ENCODE measurements at places on chromosomes 4 and X.

DNA sequence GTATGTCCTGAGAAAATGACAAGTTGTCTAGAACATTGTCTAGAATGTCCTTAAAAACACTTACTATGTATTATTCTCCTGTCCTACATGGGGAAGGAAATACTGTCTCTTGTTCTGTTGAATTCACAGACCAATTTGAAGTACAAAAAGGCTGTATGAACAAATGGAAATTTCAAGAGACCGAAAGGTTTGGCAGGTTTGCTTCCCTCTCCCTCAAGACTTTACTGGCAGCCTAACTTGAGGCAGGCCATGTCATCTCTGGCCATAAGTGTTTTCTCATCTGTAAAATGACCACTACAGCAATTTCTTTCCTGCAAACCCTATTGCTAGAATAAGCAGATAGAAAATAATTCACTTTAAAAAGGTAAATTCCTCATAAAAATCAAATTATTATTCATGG is 191.2 kb upstream of the BMP3 start:
- DNase-seq, result no peak

- peak; percentile 51 for DNase-seq
Measured at GRCh38 chr4:73257234-73257633, 1.4 kb downstream of the ANKRD17 start.

GRCh38 chrX:79573760-79574159 is 206.6 kb upstream of the ITM2A start:
- no peak for DNase-seq

- no peak for DNase-seq
Measured at GRCh38 chrX:121782976-121783375, 735.6 kb downstream of the GLUD2 start.

GRCh38 chrX:40018041-40018440 is 79.7 kb downstream of the BCOR start:
- DNase-seq, result no peak

- peak; percentile 41 for DNase-seq
Measured at GRCh38 chr4:25925486-25926201, 11.6 kb downstream of the SMIM20 start.

DNA sequence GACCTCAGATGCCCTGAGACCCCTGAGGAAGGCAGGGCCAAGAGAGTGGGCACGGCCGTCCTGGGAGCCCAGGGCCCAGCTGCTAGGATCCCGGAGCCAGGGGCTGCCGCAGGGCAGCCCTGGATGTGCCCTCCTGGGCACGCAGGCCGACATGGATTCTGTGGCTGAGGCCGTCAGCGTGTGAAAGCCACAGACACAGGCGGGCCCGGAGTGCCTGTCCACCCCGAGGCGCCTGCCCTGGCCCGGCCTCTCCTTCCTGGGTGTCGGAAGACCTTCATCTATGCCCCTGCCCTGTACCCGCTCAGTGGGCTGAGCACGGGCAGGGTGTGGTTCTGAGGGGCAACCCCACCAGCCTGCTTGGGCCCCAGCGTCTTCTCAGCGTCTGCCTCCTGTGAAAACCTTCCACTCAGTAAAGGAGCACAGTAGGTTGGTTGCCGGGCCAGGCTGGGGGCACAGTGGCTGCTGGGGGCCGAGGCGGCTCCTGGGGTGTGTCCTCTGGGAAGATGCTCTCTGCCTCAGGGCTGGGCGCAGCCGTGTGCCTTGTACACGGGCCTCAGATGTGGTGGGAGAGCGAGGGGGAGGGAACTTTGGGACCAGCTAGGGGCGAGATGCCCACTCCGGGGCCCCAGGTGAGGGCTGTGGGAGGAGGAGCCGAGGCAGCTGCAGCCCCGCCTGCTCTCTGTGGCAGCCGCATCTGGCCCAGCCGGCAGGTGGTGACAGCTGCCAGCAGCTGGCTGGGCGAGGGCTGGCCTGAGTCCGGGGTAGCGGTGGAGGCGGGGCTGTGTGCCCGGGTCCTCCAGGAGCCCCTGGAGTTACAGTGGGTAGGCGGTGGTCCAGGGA is 20.8 kb downstream of the FGFRL1 start:
- no peak for DNase-seq

- no peak for DNase-seq
Measured at GRCh38 chr4:118373614-118374255, 20.9 kb upstream of the PRSS12 start.

DNA sequence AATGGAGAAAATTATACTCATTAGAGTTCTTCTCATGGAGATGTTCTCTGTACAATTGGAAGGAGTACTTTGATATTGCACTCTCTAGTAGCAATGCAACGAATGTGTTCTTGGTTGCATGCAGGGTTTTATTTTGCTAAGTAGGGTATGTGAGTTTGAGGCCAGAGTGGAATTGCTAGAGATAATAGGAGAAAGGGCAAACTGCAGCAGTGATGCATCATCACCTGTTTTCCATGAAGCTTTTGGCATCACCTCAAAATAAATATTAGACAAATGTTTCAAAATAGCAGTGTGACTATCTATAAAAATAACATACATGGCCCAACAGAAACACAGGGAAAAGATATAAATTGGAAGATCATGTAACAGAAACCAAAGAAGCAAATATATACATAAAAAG is 93.3 kb downstream of the TIGD2 start:
- DNase-seq, result no peak

DNA sequence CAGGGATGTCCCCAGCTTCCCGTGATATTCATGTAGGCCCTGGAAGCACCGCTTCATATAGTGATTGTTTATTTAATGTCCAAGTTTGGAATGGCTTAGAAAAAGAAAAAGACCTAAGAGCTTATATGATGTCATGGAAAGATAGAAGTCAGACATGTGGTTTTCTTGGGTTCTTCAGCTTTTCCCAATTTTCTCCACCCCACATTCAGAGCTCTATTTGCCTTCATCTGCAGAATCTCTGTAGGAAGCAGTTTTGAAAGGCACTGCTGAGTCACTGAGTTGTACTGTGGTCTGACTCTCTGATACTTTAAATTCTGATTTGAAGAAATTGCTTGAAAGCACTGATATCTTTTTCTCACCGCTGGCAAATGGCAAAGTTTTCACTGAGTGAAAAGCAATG is 120.6 kb upstream of the EDNRA start:
- DNase-seq, result no peak

GRCh38 chrX:133676344-133677122 is 261.2 kb upstream of the GPC4 start:
- no peak for DNase-seq

GRCh38 chr4:143215873-143216272 is 31.2 kb downstream of the USP38 start:
- DNase-seq, result no peak

- no peak for DNase-seq
Measured at GRCh38 chr4:87409420-87409939, 12.9 kb upstream of the NUDT9 start.

GRCh38 chrX:19564606-19565005 is 49.3 kb upstream of the MAP3K15 start:
- no peak for DNase-seq

DNA sequence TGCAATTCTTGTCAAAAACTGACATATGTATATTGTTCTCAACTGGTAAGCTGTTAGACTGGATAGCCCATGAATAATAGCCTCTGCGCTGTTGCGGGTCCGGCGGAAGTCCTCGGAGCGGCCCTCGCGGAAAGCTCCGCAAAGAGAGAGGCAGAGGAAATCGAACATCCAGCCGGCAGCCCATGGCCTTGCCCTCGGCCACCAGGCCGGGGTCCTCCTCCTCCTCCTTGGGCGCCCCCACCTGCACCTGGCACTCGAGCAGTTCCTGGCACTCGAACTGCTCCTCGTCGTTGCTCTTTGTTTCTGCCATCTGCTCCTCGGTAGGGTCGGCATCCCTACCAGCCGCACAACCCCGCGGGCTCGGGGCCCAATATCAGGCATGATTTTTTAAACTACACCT is 1176.3 kb downstream of the PCDH18 start:
- DNase-seq, result no peak

GRCh38 chrX:653306-653705 is 22.7 kb downstream of the SHOX start:
- DNase-seq, result no peak

- no peak for DNase-seq
Measured at GRCh38 chr4:175066923-175067627, 148.9 kb downstream of the ADAM29 start.
